ENCODE measurements at places on chromosomes 12 and 14.

DNA sequence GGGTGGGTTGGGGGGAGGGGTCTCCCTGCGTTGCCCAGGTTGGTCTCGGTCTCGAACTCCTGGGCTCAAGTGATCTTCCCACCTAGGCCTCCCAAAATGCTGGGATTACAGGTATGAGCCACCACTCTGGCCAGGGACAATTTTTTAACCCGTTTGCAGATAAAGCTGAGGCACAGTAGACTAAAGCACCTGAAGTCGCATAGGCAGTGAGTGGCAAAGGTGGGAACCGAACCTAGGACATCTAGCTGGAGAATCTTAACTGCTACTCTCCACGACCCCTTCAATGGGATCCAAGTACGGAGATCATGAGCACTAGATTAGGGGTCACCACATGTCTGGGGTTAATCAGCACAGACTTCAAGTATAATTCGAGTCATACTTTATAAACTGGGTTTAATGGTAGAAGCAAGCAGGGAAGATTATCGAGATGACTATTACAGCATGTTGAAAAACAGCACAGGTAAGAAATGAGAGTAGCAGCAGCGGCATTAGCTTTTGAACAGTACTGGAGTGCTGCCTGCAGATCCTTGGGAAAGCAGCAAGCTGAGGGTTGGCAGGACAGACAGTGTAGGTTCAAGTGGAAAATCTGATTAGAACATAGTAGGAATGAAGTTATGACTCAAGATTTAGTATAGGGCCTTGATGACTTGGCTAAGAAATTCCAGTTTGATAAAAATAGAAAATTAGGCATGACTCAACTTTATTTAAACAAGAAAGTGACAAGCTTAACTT, 23.9 kb downstream of the NID2 start:
- no peak for DNase-seq

DNA sequence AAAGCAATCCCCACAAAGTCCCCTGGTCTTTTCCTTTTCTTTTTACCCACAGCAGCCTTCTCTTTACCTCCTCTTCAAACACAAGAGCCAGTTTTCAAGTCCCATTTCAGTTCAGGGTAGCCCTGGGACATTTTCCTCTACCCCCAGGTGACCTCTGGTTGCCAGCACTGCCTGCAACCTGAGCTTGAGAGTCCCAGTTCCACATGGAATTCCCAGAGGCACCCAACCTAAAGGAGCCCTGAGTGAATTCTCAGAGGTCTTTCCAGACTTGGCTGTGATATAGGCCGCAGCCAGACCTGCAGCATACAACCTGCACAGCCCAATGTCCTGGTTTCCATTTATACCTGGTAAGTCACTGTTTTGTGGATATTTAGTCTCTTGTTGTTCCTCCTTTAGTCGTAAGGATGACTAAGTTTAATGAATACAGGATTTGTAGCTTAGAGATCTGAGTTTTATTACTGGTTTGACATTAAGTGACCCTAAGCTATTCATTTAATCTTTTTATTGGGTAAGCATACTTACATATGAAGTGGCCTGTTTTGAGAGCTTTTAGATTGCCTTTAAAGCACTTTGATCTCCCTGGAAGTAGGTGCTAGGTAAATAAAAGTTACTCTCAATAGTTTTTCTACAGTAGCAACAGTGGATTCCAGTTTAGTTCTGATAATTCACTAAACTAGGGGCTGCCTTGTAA, 159.8 kb downstream of the TGFB3 start:
- peak; percentile 54 for DNase-seq

DNA sequence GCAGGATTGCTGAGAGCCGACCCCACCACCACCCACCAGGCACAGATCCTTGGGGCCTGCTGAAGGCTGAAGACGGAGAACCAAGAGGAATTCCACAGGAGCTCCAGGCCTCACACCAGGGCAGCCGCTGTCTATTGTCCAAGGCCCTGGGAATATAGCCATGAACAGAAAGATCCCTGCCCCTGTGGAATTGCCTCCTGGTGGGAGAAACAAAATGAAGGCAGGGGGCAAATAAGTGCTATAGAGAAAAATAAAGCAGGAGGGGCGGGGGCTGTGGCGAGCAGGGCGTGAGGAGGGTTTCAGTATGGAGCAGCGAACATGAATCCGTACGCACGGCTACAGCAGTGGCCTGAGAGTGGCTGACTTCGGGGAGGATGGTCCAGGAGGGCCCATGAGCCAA, 96.1 kb downstream of the EML1 start:
- DNase-seq, result no peak

DNA sequence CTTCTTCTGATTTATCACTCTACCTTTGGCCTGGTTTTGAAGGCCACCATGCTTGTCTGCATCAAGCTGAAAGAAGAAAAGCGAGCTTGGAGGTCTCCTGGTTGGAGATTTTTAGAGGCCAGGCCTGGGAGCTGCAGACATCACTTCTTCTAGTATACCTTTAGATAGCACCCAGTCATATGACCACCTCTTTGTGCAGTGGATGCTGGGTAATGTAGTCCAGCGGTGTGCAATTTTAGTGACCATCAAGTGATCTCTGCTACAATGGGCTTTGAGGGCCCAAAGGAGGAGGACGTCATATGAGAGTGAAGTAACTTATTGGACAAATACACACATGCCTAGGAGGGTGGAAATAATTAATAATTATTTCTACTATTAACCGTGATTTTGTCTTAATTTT, 15.2 kb upstream of the WNT5B start:
- DNase-seq, result no peak

DNA sequence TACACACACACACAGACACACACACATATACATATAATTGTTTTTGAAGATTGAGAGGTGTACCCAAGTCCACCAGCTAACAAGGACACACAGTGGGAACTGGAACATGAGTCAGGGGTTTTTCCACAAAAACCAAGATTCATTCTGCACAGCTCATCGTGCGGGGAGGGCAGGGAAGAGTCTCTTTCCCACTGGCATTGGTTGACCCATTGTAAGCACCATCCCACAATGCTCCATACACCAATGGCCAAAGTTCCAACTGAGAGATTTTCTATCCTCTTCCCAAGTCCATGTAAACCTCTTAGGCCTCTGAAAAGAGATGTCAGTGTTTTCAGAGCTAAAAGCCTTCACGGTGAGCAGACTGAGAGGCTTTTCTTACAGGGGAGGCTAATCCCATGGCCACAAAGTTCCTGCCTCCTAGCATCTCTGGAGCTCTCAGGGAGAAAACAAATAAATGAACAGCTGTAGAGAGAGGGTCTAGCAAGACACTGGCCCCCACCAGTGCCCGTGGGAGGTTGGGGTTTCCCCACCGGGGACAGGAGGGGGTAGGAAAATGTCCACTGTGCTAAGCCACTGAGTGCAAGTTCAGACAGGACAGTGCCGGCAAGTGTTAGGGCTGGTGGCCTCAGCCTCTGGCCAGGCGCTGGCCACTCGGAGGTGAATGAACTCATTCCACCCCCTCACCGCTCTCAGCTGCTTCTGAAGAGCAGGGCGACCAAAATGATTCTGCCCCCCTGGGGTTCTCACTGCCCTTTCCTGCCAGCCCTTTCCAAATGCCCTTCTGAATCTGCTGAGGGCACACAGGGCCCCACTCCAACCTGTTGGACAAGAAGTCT, 21.5 kb upstream of the TC2N start:
- no peak for DNase-seq

DNA sequence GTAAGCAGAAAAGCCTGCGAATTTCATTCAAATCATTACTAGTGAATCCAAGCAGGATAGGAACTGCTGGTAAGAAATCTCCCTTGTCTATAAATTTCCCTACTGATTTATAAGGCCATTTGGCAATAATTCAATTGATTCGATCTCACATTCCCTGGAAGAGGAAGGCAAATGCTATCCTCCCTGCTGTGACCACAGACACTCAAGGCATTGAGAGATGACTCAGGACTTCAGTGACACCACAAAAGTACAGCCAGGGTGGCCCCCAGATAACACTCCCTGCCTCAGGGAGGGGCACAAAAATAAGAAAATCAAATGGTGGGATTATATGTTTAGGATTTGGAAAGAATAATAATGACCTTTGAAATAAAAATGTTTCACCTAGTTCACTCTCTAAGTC, 162.7 kb downstream of the GRIP1 start:
- no peak for DNase-seq

GRCh38 chr14:41973178-41973577, 366.5 kb downstream of the LRFN5 start:
- no peak for DNase-seq

DNA sequence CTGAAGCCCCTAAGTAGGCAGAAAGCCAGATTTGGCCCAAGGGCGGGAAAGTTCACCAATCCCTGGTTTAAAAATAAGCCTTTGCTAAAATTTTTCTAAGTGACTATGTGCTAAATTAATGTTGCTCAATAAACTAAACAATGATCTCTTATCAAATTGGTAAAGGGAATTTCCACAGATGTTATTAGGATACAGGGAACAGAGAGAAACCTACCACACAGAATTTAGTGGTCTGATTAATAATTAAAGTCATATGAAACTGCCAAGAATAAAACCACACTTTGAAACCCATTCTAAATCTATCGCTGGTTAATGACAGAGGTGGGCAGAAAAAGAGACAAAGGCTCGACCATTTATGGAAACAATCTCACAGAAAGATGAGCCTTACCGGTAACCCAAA, 22.0 kb downstream of the ANAPC5 start:
- no peak for DNase-seq

DNA sequence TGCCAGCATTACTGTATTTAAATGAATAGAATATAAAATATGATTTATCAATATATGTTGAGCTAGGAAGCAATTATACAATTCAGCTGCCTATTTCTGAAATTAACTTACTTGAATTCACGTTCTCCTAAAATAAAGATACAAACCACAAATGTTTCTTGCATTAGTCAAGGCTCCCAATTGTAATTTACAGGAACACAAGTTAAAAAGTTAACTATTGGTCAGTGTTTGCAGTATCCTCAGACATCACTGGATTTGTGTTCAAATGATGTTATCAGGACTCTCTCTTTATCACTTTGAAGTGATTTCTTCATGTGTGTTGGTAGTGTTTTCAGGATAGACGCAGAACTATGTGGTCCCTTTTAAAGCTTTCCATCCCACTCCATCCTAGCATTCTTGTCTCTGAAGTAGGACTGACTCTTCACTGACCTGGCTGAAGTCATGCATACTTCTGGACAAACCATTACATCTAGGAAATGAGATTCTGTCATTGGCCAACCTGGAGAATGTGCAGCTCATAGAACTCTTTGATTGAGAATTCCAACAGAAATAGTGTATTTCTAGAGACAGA, 156.1 kb downstream of the KICS2 start:
- no peak for DNase-seq

DNA sequence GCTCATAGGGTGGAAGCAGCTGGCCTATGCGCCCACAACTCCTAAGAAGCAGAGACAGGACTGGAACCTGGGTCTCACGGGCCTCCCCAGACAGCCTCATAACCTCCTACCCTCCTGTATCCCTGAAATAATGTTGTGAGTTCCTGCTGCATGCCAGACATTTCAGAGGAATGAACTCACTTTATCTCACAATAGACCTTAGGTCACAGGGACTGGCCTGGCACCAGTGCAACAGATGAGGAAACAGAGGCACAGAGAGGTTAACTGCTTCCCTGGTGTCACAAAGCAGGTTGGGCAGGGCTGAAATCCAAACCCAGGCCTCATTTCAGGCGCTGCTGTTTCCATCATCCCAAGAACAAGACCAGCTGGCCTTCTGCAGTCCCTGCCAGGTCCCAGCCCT, 5.3 kb downstream of the PHETA1 start:
- DNase-seq, result no peak

- DNase-seq, result no peak
Observed at GRCh38 chr14:22096514-22096895, 422.9 kb upstream of the OR4E1 start.

GRCh38 chr12:49949866-49950265, 671 bp upstream of the AQP2 start:
- no peak for DNase-seq

DNA sequence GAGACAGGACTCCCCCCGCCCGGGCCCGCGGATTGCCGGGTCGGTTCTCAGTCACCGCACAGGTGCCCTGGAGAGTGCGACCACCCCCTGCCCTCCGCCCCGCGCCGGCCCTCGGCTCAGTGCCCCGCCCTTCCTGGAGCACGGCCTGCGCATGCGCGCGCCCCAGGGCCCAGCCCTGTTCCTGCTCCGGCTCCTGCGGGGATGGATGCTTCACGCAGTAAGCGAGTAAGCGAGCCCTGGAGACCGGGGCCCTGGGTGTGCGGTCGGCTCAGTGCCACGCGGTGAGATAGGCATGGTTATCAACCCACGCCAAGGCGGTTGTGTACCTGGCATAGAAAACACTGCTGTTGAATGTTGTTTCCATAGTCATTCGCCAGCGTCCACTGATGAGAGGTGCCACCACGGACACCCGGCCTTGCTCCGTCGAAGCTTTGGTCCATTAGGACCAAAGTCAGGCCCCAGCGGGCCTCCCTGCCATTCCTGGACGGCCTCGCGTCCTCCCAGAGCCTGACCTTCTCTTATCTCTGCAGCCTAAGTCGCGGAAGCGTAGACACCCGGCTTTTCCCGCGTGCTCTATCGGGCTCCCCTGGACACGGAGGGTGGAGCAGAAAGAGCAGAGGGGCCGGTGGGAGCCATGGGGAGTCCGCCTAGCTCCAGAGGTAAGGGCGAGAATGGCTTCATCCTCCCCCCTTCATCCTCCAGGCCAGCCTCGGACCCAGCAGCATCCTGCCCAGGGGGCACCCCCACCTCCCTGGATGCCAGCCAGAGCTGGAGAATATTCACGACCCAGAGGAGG, 90.6 kb downstream of the PAPOLA start:
- no peak for DNase-seq

- DNase-seq, result no peak
Observed at GRCh38 chr12:46629331-46630229, 196.2 kb downstream of the SLC38A4 start.

GRCh38 chr12:72286526-72286925, 14.4 kb downstream of the TRHDE start:
- no peak for DNase-seq

DNA sequence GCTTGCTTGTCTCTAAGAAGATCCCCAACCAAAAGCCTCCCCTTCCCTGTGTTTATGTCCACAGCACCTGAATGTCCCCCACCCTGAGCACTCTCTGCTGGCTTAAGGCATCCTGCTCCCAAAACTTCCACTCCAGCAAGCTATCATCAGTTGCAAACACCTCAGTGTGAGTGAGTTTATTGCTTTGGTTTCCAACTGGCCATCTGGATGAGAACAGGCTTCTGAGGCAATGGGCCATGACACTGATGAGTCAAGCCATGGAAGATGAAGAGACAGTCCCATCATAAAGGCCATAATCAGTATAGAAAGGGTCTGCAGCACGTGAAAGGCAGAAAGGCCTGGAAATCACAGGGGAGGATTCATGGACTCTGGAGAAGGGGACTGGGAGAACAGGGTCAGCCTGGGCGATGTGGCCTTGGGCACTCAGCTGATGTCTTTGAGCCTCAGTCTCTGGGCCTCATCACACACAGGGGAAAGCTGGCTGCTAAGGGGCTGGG, 12.8 kb downstream of the CMKLR1 start:
- DNase-seq, result no peak

- DNase-seq, result no peak
Observed at GRCh38 chr12:57101892-57102695, 9.1 kb downstream of the STAT6 start.

GRCh38 chr12:69331519-69331908, 16.7 kb upstream of the LYZ start:
- no peak for DNase-seq

- no peak for DNase-seq
Observed at GRCh38 chr12:30701056-30701455, 5.4 kb upstream of the IPO8 start.
